M059J (cell line): ENCODE measurements at places on chromosomes 13 and 19. TPM values are rescaled to one million over a fixed set of nuclear protein-coding genes. Genes with fewer than 3 reads are reported as not detected.

PEAK3 gene
- not detected in 2 replicates for total RNA-seq

BCAM gene
- 23.3 and 49.5 TPM in 2 replicates for total RNA-seq

- DNase-seq = peak; percentile 45
These were observed 2.8 kb downstream of the TNNT1 start for GRCh38 chr19:55146078-55146704.

DNA sequence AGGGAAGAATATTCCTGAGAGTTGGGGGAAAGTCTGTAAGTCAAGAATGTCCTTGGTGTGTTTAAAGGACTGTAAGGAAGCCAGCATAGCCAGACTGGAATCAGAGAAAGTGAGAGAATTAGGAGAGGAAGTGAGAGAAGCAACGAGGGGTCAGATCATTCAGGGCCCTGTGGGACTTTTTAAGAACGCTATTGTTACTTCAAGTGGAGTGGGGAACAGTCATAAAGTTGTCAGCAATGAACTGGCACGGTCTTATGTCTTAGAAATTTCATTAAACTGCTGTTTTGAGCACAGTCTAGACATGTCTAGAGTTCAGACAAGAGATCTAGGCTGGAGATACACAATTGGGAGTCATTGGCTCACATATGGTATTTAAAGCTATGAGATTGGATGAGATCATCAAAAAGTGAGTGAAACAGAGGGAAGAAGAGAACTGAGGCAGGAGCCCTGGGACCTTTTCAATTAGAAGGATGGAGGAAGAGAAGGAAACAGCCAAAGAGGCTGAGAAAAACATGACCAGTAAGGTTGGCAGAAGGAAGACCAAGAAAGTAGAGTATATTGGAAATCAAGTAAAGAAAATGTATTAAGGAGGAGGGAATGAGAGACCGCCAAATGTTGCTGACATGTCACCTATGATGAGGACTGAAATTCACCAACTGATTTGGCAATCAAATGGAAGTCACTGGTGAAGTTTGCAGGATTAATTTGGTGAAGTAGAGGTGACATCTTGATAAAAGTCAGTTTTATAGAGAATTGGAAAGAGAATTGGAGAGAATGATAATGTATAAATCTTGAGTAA lies 263.5 kb downstream of the GPC5 start:
- no peak for DNase-seq

DNA sequence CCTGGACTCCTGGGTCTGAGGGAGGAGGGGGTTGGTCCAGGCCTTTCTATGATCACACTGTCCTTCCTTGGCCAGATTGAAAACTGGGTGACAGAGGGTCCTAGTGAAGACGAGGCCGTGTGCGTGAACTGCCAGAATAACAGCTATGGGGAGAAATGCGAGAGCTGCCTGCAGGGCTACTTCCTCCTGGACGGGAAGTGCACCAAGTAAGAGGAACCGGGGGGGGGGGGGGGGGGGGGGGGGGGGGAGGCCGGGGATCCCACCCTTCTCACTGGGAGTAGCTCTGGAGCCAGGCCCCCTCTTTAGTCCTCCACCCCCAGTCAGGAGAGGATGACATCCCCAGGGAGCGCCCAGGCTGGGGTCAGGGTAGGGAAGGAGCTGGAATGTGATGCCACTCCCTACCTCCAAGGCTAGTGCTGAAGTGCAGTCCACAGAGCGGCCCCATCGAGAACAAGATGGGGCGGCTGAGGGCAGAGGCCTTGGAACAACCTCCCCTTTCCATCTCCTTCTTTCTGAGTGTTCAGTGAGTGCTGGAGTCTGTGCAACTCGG lies 19.4 kb downstream of the CNFN start:
- no peak for DNase-seq

DNA sequence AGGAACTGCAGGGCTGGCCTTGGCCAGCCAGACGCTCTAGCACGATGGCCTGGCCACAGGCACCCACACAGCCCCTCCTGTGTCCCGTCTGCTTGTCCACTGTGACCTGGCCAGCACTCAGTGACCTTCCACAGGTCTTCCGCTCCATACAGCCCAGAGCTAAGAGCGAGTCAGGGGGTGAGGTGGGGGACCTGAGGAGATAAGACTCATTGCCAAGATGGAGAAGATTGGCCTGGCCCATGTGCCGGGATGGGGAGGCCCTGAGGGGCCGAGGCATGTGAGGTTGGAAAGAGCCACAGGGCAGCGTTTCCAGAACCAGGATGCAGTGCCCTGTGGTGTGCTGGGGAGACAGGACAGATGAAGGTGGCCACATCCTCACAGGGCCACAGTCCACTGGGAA lies 10.2 kb upstream of the SLC7A9 start:
- no peak for DNase-seq

FCHO1 gene
- 0.20 and 2.1 TPM in 2 replicates for total RNA-seq

GRCh38 chr13:97120346-97120745 lies 101.8 kb upstream of the MBNL2 start:
- peak; percentile 64 for DNase-seq

NLRP11 gene
- 2.4 and 4.4 TPM in 2 replicates for total RNA-seq

NKG7 gene
- not detected in 2 replicates for total RNA-seq

HCST gene
- not detected in 2 replicates for total RNA-seq

GRCh38 chr13:95367309-95367843 lies 66.1 kb upstream of the ABCC4 start:
- no peak for DNase-seq

GRCh38 chr19:29293292-29293691 lies 80.3 kb upstream of the UQCRFS1 start:
- DNase-seq = no peak

GRCh38 chr13:80454245-80454644 lies 113.3 kb upstream of the SPRY2 start:
- DNase-seq = peak; percentile 0

TNFRSF19 gene
- total RNA-seq = 54.8 and 55.5 TPM in 2 replicates

PTGER1 gene
- total RNA-seq = 0.12 TPM in 1 of 2 replicates, not detected in the other

SLC10A2 gene
- total RNA-seq = not detected in 2 replicates

TEKTIP1 gene
- total RNA-seq = not detected in 2 replicates

DNA sequence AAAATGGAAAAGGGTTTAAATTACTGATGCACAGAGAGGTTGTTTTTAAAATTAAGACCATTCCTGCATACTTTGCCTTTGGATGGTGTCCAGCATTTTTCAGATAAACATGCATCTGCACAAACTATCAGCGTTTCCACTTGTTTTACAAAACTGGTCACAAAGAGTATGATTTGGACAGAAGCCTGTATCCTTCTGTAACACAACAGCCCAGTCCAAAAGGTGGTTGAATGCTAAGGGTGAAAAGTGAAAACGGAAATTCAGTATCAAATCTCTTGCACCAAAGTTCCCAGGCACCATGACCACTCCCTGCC lies 21.7 kb upstream of the DOCK9 start:
- DNase-seq = no peak

GRCh38 chr19:38819231-38819920 lies 6.6 kb upstream of the LGALS4 start:
- DNase-seq = no peak

DNA sequence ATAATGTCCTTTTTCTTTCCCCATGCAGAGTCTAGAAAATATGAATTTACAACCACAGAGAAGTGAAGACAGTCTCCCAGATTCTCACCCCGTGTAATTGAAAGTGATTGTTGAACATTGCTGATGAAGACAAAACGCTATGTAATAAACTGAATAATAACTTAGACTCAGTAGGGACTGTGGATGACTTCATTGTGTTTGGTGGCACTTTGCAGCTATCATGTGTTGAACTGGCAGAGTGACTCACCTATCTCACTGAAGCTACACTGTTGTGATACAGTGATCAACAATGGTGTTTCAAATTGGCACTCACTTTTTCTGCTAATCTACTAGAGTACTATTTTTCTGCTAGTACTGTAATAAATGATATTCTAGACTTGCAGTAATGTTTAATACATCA lies 261.3 kb downstream of the DACH1 start:
- DNase-seq = no peak

GRCh38 chr13:42812316-42812715 lies 30.9 kb downstream of the FAM216B start:
- peak; percentile 65 for DNase-seq

NANOS3 gene
- total RNA-seq = not detected in 2 replicates

GRCh38 chr13:29301027-29301426 lies 294.5 kb downstream of the SLC7A1 start:
- DNase-seq = no peak

ZNF765 gene
- 10.1 and 10.9 TPM in 2 replicates for total RNA-seq

KLF5 gene
- total RNA-seq = 4.5 and 6.0 TPM in 2 replicates

MEF2B gene
- 0.25 and 0.94 TPM in 2 replicates for total RNA-seq

- DNase-seq = peak; percentile 2
These were observed 53.3 kb downstream of the PARP4 start for GRCh38 chr13:24459234-24459633.

DNA sequence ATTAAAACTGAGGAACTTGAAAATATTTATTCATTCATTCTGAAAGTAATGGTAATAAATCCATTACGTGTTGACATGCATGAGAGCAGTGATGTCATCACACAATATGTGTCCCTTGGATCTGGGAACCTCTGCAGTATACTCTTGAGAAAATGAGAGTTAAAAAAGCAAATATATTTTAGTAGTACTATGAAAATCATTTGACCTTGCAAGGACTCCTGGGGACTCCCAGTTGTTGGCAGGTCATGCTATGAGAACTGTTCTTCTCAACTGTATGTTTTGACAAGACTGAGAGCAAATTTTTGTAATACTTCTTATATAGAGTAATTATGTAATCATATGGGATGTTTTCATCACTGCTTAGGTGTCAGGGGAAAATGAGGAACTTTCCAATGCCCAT lies 249.4 kb downstream of the PCCA start:
- no peak for DNase-seq

ADAMTS10 gene
- 3.4 and 5.4 TPM in 2 replicates for total RNA-seq

DNA sequence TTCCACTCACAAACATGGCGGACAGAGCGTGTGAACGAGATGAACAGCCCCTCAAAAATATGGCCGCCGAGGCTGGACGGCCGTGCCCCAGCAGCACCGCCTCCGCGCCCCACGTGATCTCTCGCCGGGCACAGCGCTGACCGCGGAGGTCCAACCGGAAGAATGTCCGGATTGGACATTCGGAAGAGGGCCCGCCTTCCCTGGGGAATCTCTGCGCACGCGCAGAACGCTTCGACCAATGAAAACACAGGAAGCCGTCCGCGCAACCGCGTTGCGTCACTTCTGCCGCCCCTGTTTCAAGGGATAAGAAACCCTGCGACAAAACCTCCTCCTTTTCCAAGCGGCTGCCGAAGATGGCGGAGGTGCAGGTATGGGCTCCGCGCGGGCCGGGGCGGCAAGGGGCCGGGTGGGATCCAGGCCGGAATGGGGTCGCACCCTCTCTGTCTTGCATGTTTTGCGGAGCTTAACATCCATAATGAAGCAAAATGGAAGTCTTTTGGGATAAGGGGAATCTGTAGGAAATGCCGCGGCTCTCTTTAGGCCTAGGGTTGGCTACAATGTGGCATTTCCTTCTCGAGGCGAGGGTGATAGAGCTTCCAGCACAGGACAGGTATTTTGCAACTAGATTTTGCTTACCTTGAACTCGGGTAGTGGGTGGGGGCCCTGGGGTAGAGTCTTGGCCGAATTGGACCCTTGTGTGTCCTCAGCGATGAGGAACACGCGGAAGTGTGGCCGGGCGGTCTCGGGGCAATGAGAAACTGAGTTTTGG lies at the start of gene RPL13A:
RPL13A (plus strand) TSS at position 332 of the 769 bp plus-strand sequence; CDS start at position 354, 22 bp downstream.
- DNase-seq = peak; percentile 99

ZNF844 gene
- 2.5 and 3.9 TPM in 2 replicates for total RNA-seq

DNA sequence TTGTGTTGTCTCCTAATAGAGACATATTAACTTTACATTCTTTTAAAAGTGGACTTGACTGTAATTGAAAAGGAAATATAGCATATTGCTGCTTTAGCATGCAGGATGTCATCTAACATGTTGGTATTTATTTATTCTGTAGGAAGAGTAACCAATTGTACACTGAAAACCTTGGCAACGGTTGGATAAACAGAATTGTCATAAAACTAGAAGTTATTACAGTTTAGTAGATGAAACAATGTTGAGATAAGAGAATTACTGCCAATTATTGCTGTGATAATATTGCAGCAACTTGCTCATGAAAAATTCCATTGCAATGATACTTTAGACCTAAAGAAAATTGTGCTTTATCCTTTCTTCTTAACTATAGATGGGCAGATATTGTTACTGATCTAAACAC lies 7.6 kb upstream of the ERCC5 start:
- no peak for DNase-seq

- DNase-seq = no peak
These were observed 441 bp downstream of the INAFM1 start for GRCh38 chr19:47274891-47275761.

DNA sequence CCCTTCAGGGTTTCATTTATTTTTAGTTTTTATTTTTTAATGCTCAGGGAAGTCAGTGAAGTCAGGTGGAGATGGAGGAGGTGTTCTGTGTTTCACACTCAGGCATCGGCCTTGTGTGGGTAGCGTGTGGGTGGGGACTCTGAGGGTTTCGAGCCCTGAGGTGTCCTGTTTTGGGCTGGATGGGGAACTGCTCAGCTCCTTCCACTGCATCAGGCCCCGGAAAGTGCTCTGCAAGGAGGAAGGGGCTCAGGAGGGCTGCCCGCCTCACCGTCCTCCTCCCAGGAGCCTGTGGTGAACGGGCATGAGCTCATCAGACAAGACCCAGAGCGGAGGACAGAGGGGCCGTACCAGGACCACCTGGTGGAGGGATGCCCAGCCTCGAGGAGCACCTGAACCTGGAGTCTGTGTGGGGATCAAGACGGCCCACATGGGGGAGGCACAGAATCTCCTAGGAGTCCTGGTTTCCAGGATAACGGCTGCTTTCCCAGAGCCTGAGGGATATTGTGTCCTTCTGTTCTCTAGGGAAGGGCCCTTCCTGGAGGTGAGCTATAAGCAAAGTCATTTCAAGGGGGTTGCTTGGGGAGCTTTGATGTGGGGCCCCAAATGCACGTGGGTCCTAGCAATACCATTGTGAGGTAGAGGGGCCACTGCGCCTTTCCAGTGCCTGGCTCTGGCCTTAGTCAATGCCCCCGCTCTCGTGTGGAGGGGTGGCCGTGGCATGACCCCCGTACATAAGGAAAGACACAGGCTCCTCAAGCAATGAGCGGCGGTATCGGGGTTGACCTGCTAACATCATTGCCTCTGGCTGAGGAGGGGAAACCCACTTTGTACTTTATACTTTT lies 13.5 kb upstream of the GAS6 start:
- no peak for DNase-seq

GRCh38 chr19:45677351-45678230 lies 9.6 kb downstream of the GIPR start:
- peak; percentile 80 for DNase-seq

TLE5 gene
- 186 and 200 TPM in 2 replicates for total RNA-seq

- DNase-seq = no peak
These were observed 135.0 kb downstream of the URI1 start for GRCh38 chr19:30076751-30077670.

- no peak for DNase-seq
These were observed 24.9 kb upstream of the PNMA8B start for GRCh38 chr19:46520616-46521015.

- DNase-seq = no peak
These were observed 19.7 kb upstream of the POP4 start for GRCh38 chr19:29586401-29586800.

DNA sequence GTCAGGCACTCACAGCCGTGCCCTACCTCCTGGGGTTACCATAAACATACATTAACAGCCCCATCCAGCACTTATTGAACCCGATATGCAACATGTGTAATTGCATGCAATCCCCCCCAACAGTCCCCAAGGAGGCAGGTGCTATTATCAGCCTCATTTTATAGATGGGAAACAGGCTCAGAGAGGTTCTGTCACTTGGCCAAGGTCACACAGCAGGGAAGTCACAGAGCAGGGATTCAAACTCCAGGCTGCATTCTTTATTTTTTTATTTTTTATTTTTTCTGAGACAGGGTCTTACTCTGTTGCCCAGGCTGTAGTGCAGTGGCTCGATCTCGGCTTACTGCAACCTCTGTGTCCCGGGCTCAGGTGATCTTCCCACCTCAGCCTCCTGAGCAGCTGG lies 38.4 kb upstream of the TNFAIP8L1 start:
- DNase-seq = no peak
